ENCODE measurements at places on chromosomes 11 and 22. TPM values are rescaled to one million over a fixed set of nuclear protein-coding genes. Genes with fewer than 3 reads are reported as not detected.
A peak's percentile ranks its signal among the peaks of the same experiment; 100 is the strongest.

GRCh38 chr11:103486604-103487003 lies 377.4 kb downstream of the DYNC2H1 start:
- no peak for DNase-seq

GRCh38 chr11:95486979-95487378 lies 256.0 kb upstream of the SESN3 start:
- no peak for DNase-seq

DNA sequence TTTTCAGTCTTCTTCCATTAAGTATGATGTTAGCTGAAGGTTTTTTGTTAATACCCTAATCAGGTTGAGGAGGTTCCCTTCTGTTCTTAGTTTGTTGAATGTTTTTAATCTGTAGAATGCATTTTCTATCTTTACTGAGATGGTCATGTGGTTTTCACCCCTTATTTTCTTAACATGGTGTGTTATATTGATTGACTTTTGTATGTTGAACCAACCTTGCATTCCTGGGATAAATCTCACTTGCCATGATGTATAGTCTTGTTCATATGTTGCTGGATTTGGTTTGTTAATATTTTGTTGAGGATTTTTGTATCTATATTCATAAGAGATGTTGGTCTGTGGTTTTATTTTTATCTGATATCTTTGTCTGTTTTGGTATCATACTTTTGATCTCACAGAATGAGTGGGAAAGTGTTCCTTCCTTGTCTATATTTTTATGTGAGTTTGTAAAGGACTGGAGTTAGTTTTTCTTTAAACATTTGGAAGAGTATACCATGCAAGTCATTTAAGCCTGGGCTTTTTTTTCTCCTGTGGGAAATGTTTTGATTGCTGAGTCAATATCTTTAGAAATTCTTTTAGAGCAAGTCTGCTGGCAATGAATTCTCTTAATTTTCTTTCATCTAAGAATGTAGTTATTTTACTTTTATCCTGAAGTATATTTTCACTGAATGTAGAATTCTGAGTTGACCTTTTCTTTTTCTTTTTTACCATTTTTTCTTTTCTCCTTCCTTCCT lies 5.5 kb upstream of the P4HA3 start:
- DNase-seq = no peak

GRCh38 chr11:122354025-122354697 lies 238.1 kb upstream of the BLID start:
- no peak for DNase-seq

GRCh38 chr22:23750367-23750713 lies 572 bp downstream of the ZNF70 start:
- no peak for DNase-seq

DNA sequence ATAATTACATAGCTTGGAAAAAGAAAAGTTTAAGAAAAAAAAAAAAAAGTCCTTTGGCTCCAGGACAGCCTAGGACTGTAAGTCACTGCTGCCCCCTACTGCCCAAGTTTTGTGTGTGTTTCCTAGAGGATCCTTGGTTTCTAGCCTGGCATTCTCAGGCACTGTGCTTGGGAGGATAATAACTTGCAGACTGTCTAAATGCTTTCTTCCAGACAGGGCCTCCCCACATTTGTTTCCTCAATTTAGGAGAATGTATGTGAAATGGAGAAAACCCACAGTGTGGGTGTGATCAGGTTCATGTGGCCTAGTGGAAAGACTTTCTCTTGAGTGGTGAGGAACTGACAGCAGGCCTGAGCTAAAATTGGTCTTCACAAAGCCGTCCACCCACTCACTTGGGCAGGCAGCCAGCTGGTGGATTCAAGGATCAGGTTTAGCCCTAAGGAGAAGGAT lies 191.0 kb downstream of the NAV2 start:
- DNase-seq = no peak

DNA sequence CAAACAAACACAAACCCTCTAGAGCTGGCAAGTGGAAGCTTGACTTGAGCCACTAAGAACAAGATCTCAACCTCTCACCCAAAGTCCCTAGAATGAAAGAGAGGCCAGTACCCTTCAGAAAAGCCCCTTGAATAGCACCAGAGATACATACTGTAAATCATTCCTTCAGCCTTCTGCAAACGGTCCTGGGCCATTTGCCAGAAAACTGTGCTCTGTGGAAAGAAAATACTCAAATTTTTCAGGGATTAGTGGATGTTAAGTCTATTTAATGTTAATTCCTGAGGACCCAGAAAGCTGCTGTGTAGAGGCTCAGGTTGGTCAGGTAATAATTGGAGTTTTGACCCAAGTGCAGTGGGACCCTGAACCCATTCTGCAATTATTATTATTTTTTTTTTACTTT lies 16.9 kb downstream of the SERPINH1 start:
- DNase-seq = no peak

DNA sequence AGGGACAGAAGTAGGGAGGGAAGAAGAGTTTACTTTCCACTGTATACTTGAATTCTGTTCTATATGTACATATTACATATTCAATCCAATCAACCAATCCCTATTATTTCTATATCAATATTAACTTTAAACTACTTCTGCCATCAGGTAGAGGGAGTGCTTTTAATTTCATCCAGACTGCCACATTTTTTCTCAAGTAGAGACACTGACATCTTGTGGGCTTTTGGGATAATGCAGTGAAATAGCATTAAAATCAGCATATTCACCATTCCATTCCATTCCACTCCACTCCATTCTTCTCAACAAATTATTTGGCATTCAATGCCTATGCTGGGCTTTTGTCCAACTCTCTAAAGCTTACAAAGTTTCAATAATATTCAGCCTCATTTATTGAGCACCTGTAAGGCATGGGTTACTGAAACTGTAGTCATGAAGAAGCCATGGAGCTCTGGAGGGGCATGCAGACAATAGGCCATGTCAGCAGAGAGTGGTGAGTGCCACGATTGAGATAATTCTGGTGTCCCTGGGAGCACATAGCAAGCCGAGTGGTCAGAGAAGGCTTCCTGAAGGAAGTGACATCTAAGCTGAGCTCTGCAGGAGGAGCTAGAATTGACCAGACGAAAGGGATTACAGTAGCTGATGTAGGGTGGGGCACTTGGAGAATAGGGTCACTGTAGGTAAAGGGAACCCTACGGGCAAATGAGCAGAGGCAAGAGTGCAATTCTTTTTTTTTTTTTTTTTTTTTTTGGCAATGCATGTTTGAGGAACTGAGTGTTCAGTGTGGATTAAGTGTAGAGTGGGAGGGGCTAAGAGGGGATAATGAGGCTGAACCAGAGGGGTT lies 12.8 kb upstream of the CLPB start:
- no peak for DNase-seq

GRCh38 chr11:413120-414081 lies 1.4 kb downstream of the SIGIRR start:
- DNase-seq = peak; percentile 41

DNA sequence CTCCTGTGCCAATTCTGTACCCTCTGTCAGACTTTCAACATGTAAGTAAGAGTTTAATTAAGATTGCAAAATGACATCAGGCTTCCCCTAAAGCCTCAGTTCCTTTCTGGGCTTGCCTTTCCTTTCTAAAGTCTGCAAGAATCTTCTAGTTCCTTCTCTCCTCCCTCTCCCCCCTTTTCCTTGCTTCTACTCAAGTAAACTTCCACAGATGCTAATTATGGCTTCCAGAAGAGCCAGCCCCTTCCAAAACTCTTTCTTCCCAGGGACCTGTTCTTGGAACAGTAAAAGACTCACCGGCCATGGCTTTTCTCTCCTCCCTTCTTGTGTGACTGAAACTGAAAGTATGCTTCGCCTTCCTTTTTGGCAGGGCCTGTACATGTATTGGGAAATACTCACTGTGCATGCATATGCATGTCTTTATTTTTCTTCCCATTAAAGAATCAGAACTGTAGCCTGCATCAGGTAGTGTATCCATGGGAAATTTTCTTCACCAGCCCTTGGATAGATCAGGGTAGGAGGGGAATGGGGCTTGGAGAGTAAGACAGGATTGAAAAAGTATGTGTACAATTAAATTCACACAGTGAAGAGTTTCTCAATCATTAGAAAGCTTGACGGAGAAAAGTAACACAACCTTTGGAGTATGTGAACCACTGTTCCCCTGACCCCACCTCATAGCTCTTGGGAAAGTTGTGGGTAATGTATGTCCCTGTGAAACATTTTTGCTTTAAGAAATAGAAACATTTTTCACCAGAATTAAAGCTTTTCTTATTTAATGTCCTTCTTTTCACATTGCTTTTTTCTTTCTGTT lies at the start of gene CASP1:
Gene CASP1, minus strand, starts transcription at position 332 of the 808 bp plus-strand sequence. Its CDS starts 31 bp downstream, at position 301.
- DNase-seq = no peak

Gene CARNS1
- 5.6 TPM for total RNA-seq

Gene USP28
- total RNA-seq = 44.9 TPM

Gene TNNT3
- 16.7 TPM for total RNA-seq

Gene RTN4RL2
- total RNA-seq = 0.96 TPM
